Adrenal gland (tissue), 19 donors: ENCODE measurements at places on chromosomes 12 and 14.

DNA sequence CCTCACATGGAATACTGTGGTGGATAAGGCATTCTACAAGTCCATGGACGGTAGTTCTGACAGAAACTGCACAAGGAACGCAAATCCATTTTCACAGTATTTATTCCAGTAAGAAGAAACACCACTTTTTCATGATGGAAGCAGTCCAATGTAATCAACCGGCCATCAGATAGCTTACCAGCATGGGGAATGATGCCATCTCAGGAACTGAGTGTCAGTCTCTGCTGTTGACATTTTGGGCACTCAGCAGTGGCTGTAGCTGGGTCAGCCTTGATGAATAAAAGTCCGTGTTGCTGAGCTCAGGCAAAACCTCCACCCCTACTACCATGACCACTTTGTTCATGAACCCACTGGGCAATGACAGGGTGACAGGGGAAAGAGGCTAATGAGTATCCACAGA lies 103.4 kb downstream of the PLCZ1 start:
- no peak for DNase-seq

GRCh38 chr14:68569970-68570409 lies 222.9 kb downstream of the ZFP36L1 start:
- DNase-seq: no peak

DNA sequence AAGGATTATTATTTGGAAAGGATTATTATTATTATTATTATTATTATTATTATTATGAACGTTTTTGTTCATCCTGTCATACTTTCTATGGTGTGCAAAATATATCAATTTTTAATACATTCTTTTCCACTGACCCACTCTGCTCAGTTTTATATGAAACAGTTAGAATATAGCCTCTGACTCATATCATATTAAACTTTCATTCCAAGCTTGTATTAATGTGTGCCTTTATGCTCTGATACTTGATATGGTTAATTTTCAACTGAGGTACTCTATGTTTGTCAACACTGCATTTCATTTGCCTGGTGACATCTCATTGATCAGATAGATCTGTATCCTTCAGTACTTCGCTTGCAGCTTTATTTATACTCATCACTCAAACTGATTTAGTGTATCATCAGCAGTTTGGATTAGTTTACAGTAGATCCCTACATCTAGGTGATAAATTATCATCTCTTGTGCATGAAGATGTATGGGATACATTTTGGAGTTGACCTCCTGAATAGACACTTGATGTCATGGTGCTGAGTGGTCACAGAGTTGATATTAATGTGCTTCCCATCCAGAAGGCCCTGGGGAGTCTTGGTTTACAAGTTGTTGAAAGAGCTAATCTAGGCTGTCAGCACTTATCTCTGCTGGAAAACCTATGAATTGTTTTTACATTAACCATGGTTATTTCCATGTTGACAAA lies 271.8 kb downstream of the TRHDE start:
- no peak for DNase-seq

GRCh38 chr12:46363582-46364299 lies 8.8 kb downstream of the SLC38A2 start:
- DNase-seq: no peak

GRCh38 chr14:51865953-51866747 lies 5.7 kb downstream of the GNG2 start:
- no peak for DNase-seq

- DNase-seq: no peak
Measured at GRCh38 chr12:131089531-131090273, 136.0 kb downstream of the ADGRD1 start.

- no peak for DNase-seq
Measured at GRCh38 chr12:15672671-15673270, 116.4 kb downstream of the EPS8 start.
